Left renal pelvis (tissue), 4 donors: ENCODE measurements at places on chromosomes 12 and 14.

- DNase-seq = no peak
These were observed 115.4 kb upstream of the OVCH1 start for GRCh38 chr12:29612912-29613311.

- DNase-seq = no peak
These were observed 450 bp downstream of the DDN start for GRCh38 chr12:48998497-48999353.

DNA sequence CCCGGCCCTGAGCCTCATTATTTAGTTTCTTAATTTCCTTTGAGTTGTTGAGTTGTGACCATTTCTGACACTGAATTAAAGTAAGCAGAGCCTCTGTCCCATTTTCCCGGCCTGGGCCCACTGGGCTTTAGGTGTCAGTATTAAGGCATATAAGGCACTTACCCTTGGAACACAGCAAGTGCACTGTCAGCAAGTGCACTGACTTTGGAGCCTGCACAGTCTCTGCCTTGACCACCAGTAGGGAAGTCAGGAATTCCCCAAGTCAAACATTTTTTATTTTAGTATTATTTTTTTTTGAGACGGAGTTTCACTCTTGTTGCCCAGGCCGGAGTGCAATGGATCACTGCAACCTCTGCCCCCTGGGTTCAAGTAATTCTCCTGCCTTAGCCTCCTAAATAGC lies 56.6 kb downstream of the MAX start:
- no peak for DNase-seq

GRCh38 chr12:4240161-4240783 lies 33.3 kb upstream of the CCND2 start:
- no peak for DNase-seq

DNA sequence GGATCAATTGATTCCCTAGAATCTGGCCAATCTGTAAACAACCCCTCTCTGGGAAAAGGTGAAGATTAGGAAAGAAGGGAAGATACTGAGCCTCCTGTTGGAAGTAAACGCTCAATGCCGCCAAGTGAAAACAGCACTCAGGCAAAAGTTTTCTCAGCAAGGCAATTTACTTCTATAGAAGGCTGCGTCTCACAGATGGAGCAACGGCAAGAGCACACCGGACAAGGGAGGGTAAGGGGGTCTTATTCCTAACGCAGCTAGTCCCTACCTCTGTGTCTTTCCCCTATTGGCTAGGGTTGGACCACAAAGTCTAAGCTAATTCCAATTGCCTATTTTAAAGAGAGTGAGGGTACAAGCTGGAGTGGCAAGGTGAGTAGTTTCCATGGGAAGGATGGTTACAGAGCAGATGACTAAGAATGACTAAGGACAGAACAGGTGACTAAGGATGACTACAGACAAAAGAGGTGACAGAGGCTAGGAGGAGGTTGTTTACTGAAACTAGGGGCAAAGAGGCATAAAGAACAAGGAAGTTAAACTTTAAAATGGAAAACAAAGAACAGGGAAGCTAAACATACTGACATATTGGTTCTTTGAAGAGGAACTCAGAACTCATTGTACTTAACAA lies 5.6 kb upstream of the TTC9 start:
- no peak for DNase-seq

- DNase-seq = no peak
These were observed 68.2 kb downstream of the DAD1 start for GRCh38 chr14:22520796-22521195.

DNA sequence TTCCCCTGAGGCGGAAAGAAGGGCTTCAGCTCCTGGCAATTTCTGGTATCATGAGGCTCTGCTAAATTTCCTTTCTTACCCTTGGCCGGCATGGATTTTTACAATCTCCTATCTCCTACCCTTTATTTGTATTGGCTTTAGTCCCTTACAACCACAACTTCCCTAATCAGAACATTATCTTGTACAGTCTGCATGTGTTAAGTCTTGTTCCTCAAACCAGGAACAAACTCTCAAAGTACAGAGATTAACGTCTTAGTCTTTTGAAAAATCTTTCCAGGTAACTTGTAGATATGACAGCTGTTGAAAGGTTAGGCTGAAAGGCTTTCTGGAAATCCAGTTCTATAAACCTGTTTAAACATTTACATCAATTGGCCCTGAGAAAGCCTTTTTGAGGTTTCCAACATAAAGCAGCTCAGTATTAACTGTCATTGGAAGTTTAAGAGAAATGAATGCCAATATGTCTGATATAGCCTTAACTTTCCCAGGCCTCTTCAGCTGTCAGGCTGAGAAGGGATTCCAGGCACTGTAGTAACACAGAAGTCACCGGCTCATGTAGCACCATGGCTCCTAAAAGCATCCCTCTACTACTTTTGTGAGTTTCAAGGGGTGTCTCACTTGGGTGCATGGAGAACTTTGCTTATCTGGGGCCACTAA lies 360.5 kb downstream of the FUT8 start:
- DNase-seq = no peak

DNA sequence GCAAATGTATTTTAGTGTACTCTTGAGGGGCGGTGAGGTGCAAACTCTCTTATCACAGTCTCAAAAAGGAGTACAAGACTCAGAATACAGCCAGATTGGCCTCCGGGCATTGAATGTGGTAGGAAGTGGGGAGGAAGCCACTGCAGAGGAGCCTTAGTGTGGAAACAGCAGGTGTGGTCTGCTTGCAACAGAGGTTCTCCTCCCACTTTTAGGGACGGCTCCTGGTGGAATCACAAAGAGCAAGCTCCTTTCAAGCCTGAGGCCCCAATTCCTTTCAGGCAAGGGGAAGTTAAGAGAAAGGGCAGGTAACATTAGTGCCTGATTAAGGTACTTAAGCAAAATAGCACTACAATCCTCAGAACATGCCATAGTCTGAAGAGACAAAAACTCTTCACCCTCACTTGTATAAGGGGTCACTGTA lies 23.7 kb upstream of the SLC2A3 start:
- DNase-seq = no peak

DNA sequence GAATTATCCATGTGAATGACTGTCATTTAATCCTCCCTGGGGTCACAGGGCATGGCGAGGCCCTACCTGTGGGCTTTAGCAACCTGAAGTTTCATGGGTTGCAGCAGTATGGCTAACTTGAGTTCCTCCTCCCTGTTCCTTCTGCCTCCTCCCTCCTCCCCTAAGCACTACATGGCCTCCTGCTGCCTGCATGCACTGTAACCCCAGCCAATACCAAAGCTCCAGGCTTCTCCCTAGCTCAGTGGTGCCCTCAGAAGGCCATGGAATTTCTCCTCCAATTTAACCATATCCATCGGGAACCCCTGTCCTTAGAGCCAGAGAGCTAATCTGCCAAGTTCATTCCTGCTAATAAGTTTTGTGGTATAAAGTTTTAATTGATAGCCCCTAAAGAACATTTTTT lies 95.1 kb downstream of the NT5DC3 start:
- DNase-seq = no peak
